Stimulated activated CD8-positive, alpha-beta memory T cell treated with anti-CD3 and anti-CD28 coated beads, Interleukin-4, amount 100 ng/mL, for 4 hours (primary cell): ENCODE measurements at places on chromosomes 4 and X.

DNA sequence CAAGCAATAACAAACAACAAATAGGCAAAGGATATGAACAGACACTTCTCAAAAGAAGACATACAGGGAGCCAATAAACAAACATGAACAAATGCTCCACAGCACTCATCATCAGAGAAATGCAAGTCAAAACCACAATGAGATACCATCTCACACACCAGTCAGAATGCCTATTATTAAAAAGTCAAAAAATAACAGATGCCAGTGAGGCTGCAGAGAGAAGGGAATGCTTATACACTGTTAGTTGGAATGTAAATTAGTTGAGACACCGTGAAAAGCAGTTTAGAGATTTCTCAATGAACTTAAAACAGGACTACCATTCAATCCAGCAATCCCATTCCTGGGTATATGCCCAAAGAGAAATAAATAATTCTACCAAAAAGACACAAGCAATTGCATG lies 129.8 kb upstream of the MAGEB2 start:
- DNase-seq = no peak

GRCh38 chr4:1172971-1173757 lies 781 bp upstream of the SPON2 start:
- no peak for DNase-seq

DNA sequence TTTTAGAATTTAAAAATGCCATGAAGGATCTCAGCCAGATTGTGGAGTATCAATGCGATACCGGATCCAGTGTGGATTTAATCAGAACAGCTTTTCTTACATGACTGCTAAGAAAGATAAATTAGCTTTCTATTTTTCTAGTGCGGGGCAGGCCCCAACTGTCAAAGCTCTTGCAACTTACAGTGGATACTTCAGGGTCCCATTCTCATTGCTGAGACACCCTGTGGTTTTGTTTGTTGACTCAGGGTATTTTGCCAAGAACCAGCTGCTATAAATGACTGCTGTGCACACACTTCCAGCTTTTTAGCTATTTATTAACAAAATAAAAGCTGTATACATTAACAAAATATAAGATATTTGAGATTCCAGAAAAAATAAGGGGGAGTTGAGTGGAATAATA lies 166.4 kb downstream of the DCLK2 start:
- DNase-seq = no peak

DNA sequence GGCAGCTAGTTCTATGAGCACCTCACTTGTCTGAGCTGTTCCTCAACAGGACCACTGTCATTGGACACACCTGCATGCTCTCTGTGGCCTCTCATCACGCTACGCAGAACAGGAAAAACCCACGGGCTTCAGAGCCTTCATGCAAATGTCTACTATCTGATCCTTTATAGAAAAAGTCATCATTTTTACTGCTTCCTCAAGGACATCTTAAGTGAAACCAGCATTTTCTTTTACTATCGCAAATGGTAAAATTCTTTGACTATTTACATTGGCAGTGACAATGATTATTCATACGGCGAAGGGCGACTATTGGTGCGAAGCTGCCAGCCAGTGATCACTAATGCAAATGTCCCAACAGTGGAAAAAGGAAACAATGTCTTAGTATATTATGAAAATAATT lies 147.0 kb downstream of the AFAP1 start:
- no peak for DNase-seq

DNA sequence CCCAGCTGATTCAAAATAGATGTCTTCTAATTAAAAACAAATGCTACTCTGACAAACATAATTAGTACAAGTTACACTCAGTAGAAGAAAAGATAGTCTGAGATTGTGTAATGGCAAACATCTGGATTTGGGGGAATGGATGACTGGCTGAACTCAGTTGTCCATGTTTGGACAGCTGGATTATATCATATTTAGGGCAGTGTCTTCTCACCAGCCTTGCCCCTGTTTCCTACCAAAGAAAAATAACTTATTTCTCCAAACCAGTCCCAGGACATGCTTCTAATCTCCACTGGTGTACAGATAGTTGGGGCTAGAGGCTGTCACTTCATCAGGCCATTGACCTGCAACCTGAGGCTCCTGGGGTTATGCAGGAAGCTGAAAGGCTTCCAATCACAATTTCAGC lies 237.3 kb downstream of the USP46 start:
- no peak for DNase-seq

GRCh38 chrX:136647677-136648360 lies at the start of gene CD40LG:
CD40LG (plus strand) TSS chrX:136648158; CDS start chrX:136648249, 91 bp downstream.
- no peak for DNase-seq

DNA sequence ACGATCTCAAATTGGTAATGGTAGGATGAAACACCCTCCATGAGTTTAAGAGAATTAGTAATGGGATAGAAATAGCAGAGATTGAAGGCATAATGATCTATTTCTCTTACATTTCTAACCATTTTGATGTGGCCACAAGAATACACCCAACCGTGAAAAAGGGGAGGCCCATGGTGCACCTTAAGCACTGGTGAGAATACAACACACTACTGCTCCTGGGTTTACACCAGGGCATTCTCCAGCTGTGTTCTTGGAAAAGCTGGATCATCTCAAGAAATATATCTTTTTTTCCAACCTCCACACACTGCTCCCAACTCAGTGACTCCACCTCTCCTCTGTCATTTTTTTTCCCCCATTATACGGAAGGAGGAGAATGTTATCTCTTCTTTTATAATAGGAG lies 1.5 kb downstream of the QRFPR start:
- DNase-seq = no peak
